ENCODE measurements at places on chromosomes 4 and X. TPM values are rescaled to one million over a fixed set of nuclear protein-coding genes. Genes with fewer than 3 reads are reported as not detected.

PITX2 gene
- 8.8 TPM for total RNA-seq

C1QTNF7 gene
- 19.2 TPM for total RNA-seq

GAGE13 gene
- total RNA-seq, result not detected

CENPVL1 gene
- 0.18 TPM for total RNA-seq

MND1 gene
- total RNA-seq, result 4.4 TPM

NWD2 gene
- total RNA-seq, result 0.06 TPM

AMTN gene
- not detected for total RNA-seq

SPANXC gene
- not detected for total RNA-seq
